ENCODE measurements at places on chromosomes 4 and X.

GRCh38 chr4:156751486-156751885 is 220.1 kb downstream of the PDGFC start:
- no peak for DNase-seq

- no peak for DNase-seq
These were observed 49.7 kb upstream of the KLHL8 start for GRCh38 chr4:87270144-87270543.

GRCh38 chr4:5808081-5808741 is 84.7 kb downstream of the CRMP1 start:
- no peak for DNase-seq

DNA sequence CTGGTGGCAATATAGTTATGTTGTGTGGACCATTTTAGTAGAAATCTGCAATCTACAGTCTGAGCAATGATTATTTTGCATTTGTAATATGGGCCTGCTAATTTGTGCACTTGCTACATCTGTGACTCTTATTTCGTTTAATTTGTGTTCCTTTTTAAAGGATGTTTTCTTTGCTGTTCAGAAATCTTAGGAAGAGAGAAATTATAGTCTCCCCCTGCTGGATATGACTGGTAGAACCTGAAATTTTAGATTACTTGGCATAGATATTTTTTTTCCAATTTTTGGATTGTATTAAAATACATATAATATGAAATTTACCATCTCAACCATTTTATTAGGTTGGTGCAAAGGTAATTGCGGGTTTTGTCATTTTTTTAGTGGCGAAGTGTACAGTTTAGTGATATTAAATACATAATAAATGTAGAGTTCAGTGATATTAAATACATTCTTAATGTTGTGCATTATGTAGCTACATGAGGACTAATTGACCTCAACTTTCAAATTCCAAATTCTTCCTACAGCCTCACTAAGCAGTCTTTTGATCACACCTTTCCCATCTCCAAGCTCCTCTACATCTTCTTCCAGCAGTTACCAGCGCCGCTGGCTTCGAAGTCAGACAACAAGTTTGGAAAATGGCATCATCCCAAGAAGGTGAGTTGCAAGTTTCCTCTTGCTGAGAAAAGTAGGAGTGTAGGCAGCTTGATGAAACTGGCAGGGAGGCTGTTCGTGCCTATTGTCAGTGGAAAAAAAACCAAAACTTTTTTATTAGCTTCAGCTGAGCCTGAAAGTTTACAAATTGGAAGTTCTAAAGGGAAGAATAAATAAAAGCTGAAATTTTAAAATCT is 82.2 kb downstream of the FNIP2 start:
- DNase-seq, result peak; percentile 33

GRCh38 chr4:129334136-129334535 is 238.2 kb downstream of the C4orf33 start:
- DNase-seq, result no peak

- DNase-seq, result no peak
These were observed 48.9 kb upstream of the FAM47B start for GRCh38 chrX:34893741-34894140.

DNA sequence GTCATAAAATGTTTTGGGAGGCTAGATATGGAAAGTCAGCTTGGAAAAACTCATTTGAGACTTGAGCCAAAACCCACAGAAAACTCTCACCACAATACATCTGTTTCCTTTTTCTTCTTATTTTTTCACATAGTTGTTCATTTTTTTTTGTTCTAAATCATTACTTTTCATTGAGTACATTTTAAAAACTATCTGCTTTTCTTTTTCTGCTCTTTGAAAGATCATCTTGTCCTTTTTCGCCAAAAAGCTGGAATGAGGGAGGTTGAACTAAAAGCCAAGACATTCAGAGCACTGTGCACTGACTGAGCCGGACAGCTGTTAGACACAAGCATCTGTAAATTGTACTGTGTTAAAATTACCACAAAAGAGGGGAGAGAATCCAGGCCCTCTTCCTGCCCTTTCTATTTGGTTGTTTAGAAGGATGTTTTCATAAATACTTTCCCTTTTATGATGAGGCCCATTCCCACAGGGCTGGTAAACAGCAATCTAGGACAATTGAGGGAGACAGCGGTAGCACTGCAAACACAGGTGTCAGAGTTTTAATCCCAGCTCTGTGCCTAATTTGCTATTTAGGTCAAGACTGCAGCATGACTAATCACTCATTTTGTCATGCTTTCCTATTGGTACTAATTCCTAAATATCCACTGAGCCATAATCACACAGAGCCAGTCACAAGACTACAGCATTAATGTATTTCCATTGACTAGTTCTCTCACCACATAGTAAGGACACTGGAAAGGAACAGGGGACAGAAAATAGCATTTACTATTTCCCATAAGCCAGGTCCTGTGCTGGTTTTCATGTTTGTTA is 7.3 kb upstream of the RNF150 start:
- no peak for DNase-seq

Data from GM13976 (cell line).